CD4-positive, alpha-beta T cell treated with Interleukin-21 for 1 hour (primary cell): ENCODE measurements at places on chromosomes 2 and 18.

GRCh38 chr2:149125031-149125725 is 86.7 kb downstream of the LYPD6B start:
- DNase-seq = no peak

GRCh38 chr18:5097116-5097703 is 99.8 kb downstream of the AKAIN1 start:
- DNase-seq = no peak

GRCh38 chr2:37894047-37894446 is 31.0 kb upstream of the RMDN2 start:
- DNase-seq = no peak

DNA sequence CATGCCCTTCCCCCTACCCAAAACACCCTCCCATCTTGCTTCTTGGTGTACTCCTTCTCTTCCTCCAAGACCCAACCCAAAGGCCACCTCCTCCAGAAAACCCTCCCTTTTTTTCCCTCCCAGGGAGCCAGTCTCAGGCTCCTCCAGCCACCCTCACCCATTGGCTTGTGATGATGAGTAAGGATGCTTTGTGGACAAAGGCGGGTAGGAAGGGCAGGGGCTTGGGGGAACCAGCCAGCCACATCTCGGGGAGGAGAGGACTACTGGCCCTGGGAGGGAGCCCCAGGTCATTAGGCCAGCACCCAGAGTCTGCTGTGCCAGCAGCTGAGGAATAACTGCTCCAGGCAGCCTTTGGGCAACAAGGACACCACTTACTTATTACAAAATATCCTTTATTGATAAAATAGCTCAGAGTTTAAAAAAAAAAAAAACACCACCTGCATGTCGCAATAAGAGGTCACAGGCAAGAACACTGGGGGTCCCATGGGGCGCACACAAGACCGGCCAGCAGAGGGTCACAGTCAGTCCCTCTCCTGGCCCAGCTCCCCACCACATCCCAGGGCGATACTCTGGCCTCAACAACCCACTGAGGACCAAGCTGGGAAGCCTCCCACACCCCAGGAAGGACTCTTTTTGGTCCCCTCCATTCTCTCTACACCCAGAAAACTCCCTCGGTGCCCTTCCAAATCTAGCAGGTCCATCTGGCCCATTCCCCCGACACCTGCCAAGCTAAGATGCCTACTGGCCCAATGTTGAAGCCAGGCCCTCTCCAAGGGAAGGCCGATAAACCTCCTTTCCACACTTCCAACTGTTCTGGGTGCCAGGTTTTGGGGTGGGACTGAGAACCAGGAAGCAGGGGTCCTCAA is 3.6 kb downstream of the ADRA2B start:
- peak; percentile 11 for DNase-seq

DNA sequence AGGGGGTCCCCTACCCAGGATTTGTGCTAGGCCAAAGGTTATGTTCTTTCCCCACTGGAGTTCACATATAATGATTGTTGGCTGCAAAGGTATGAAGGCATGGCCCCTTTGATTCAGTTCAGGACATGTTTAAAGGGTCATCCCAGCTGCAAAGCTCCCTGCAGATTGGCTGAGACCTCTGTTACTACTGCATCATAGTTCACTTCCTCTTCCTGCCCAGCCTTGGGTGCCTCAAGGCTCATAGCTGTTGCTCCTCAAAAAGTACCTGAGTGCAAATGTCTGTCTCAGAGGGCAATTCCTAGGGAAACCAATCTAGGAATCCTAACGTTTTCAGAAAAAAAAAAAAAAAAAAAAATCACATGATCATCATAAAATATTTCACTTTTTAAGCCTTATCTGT is 125.1 kb downstream of the ATL2 start:
- DNase-seq = no peak

- DNase-seq = no peak
Observed at GRCh38 chr18:13390711-13391110, 172.2 kb downstream of the LDLRAD4 start.

GRCh38 chr2:72935611-72935957 is 18.3 kb downstream of the EMX1 start:
- DNase-seq = no peak

DNA sequence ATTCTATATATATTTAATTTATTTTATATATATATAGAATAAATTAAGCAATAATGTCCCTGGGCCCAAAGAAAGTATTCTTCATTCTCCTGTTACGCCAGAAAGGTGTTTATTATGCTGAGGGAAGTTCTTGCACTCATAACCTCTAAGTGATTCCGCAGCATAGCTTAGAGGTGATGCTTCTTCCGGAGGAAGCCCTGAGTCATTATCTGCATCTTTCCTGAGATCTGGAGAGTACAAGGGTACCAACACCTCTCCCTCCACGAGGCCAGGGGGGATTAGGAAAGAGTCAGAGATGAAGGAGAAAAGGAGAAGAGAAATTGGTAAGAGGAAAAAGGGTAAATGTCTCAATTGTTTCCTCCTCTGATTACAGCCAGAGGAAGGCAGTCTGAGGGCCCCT is 43.1 kb upstream of the RTN4 start:
- DNase-seq = no peak

DNA sequence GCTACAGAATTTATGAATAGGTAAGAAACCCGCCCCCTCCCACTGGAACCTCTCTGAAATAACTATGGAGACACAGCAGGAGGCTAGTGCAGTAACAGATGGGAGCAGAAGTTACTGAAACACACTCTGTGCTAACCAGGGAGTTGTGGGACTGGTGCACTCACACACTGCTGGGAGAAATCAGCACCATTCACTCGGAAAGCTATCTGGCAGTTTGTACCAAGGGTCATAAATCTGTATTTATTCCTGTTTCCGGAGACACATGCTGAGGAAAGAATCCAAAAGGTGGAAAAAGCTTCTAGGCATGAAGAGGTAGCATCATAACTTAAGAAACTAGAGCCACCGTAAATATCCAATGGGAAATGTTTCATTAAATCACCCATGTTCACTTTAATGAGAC is 39.9 kb downstream of the TGFA start:
- DNase-seq = no peak

DNA sequence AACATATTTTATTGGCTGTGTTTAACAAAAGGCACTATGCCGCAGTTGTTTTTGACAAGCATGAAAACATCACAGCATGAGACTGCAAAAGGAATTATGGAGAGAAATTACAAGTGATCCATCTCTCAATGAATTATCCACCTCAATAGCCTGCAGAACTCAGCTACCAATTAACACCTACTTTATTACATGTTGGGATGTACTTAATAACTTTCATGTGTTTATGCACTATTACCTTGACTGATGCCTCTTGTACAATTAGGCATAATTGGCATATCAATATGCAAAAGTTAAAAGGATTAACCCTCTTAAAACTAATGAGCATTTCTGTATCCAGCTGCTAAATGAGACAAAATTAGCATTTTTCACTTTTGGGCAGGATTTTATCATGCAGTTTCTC is 27.8 kb downstream of the ARHGAP15 start:
- no peak for DNase-seq

- DNase-seq = peak; percentile 47
Observed at GRCh38 chr18:56702946-56703345, 51.8 kb downstream of the WDR7 start.

DNA sequence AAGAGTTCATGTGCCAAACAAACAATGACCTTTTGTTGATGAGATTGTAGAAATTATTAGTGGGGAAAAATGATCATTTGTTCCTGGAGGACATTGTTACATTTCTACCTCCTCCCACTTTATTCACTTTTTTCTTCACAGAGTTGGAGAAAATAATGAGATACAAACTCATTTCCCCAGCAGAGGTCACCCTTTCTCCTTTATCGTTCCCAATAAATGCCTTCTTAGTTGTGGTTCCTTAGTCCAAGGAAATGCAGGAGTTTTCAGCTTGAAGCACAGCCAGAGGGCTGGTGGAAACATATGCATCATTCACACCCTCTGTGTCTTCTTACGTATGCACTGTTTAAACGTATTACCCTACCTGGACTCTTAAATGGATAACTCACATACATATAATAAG is 108.8 kb downstream of the SLC4A3 start:
- DNase-seq = peak; percentile 7

GRCh38 chr2:230216489-230216888 is 3.3 kb downstream of the SP110 start:
- no peak for DNase-seq

- DNase-seq = no peak
Observed at GRCh38 chr2:196369967-196370366, 198.6 kb upstream of the STK17B start.

DNA sequence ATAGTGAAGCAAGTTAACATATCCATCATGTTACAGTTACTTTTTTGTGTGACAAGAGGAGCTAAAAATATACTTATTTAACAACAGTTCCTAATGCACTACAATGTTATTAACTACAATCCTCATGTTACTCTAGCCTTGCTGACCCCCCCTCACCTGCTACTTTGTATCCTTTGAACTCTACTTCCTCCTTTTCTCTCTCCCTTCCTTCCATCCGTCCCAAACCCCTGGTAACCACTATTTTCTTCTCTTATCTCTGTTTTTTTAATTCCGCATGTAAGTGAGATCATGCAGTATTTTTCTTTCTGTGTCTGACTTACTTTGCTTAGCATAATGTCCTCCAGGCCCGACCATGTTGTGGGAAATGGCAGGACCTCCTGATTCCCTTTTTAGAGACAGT is 59.4 kb downstream of the NPAS2 start:
- no peak for DNase-seq
